GM20000 (cell line): ENCODE measurements at places on chromosomes 11 and 22.
A peak's percentile ranks its signal among the peaks of the same experiment; 100 is the strongest.

GRCh38 chr11:102322560-102322959, 5.3 kb downstream of the BIRC3 start:
- no peak for DNase-seq

DNA sequence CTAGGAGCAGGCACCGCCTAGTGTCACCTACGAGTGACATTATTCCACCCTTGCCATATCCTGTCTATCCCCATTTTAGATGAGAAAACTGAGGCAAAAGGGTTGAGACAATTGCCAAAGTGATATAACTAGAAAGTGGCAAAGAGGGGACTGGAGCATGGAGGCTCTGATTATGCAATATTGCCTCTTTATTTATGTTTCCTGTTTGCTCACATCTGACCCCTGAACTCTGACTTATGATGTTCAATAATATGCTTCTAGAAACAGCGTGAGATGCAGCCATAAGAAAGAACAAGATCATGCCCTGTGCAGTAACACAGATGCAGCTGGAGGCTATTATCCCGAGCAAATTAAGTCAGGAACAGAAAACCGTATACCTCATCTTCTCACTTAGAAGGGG, 7.7 kb downstream of the ELF5 start:
- DNase-seq = no peak

GRCh38 chr11:61712314-61712713, 32.1 kb downstream of the DAGLA start:
- no peak for DNase-seq

GRCh38 chr11:119166368-119167076, 2.0 kb upstream of the NLRX1 start:
- no peak for DNase-seq

DNA sequence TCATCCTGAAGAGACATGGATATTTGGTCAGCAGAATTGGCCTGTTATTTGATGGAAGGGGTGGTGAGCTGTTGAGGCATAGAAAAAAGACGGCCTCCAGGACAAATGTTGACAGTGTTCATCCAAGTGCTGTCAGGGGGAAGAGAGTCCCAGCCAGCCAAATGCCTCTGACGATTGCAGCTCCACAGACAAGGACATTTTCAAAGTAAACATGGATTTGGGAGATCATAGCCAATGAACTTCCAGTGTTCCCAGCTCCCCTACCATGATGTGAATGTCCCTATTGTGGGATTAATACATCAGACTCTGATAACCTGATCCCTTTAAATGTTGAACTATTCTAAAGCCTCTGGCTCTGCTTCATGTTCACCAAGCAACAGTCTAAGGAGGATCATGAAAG, 31.2 kb upstream of the PSMA1 start:
- no peak for DNase-seq

- no peak for DNase-seq
Observed at GRCh38 chr22:45310331-45310976, 720 bp downstream of the FAM118A start.

- DNase-seq = peak; percentile 65
Observed at GRCh38 chr11:5476186-5476819, 12.2 kb upstream of the OR52D1 start.

DNA sequence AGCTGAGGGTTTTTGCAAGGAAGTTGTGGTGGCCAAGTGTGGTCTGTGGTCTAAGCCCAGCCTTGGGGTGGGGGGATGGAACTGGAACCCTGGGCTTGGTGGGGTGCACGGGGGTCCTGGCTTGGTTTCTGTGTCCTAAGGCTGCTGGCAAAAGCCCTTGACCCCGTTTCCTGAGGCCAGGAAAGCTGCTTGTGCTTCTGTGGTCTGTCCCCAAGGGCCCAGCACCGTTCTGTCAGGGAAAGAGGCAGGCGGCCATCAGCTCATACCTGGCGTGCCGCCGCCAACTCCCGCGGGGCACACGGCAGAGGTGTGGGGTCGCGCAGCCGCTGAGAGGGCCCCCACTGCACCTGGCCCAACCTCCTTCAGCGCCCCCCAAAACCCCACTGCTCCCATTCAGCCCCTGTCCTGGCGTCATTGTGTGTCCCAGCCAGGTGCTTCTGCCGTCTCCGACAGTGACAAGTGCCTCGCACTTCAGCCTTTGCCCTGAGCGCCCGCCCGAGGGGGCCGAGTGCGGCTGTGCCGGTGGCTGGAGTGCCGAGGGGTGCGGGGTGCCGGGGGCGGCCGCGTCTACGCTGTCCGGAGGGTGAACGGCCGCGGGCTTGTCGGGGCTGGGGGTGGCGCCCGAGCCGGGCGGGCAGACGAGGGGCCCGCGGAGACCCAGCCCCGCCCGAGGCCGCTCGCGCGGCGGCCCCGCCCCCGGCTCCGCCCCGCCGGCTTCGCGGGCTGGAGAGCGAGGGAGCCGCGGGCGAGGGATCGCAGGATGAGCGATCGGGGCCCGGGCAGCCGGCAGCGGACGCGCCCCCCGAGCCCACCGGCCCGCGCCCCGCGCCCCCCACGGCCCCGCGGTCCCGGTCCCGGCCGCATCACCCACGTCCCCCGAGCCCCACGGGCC, at the start of gene CNIH2:
Gene CNIH2, plus strand, starts transcription at position 705 of the 892 bp plus-strand sequence. CDS start 282 bp downstream, outside the sequence.
- peak; percentile 82 for DNase-seq

GRCh38 chr11:93783765-93784144, 327 bp upstream of the MED17 start:
- DNase-seq = peak; percentile 17

DNA sequence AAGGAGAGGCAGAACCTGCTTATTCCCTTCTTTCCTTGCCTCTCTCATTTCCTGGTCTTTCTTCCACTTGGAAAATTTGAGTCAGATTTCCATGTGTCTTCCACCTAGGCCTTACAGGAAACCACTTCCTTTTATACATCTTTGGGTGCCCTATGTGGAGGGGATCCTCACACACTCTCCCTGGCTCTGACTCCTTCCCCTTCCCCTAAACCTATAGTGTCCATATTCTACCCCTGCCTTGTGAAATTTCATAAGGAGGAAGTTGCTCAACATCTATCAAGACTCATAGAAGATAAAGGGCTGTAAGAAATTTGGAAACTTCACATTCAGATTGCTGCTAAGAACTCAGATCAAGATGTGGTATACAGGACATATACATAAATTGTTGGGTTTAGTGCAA, 20.4 kb downstream of the TUG1 start:
- no peak for DNase-seq

GRCh38 chr11:128447233-128447632, 140.1 kb downstream of the ETS1 start:
- DNase-seq = no peak

- DNase-seq = no peak
Observed at GRCh38 chr22:22348127-22348814, 103.7 kb downstream of the VPREB1 start.

GRCh38 chr11:123264431-123264780, 69.4 kb upstream of the CLMP start:
- no peak for DNase-seq

DNA sequence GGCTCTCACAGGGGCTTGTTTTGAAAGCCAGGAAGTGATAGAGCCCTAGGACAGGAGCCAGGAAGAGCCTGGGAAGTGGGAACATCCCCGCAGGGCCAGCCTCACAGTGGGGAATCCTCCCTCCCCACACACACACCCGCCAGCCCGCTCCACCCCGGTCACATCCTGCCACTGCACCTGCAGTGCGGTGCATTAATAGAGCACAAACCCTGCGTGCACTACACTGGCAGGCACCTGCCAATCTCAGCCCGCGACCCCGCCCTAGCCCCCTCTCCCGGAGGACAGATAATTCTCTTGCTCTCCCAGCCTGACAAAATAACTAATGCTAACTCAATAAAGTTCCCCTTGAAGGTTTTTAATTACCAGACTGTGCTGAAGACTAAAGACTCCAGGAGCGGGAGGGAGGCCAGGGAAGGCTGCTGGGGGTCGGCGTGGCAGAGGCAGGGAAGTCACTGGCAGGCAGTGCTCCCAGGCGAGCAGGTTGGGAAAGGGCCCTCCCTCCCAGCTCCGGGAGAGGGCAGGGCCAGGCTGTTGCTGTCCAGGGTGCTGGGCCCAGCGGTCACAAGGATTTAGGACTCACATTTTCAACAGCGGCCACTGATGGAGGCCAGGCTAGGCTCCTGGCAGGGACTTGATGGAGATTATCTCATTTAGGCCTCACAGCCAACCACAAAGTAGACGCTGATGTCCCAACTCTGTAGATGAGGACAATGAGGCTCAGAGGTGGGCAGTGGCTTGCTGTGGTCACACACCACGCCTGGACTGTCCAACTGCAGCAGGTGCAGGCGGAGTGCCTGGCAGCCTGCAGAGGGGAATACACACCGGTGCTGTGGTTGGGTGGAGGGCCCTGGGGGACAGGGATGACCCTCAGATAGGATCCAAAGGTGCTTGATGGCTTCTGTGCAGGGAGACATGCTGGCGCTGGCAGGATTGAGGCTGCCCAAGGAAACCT, 23.9 kb upstream of the TCF20 start:
- DNase-seq = no peak

DNA sequence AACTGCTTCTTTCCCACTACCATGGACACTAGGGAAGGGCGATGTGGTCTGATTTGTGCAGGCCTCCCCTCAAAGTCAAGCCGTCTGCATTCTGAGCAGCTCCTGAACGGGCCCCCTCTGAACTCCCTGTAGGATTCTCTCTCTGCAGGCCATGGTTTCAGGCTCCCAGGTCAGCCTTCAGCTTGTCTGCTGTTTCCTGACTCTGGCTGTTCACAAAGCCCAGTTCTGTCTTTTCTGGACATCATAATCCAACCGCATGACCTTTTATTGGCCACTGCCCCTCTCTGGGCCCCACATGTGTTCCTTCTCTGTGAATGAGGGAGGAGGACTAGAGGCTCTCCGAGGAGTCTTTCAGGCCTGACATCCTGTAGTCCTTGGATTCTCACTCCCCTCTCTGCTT, 161.0 kb downstream of the FEZ1 start:
- no peak for DNase-seq

DNA sequence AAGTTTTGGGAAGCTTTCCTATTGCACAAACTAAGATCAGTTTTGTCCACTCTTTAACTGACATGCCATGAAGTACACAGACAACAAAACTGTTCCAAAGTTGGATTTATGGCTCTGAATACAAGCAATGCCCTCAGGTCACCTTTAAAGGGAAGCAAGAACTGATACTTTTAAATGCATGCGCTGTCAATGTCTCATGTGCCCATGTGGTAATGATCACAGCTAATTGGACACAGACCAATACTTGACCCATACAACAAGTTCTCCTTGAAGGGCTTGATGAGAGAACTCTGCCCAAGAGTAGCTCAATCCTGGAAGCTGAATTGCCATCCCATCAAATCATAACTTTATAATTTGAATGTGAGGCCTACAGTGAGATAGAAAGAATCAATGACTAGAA, 624.9 kb downstream of the ETS1 start:
- DNase-seq = no peak

GRCh38 chr11:15624701-15625100, 510.0 kb downstream of the INSC start:
- DNase-seq = no peak

DNA sequence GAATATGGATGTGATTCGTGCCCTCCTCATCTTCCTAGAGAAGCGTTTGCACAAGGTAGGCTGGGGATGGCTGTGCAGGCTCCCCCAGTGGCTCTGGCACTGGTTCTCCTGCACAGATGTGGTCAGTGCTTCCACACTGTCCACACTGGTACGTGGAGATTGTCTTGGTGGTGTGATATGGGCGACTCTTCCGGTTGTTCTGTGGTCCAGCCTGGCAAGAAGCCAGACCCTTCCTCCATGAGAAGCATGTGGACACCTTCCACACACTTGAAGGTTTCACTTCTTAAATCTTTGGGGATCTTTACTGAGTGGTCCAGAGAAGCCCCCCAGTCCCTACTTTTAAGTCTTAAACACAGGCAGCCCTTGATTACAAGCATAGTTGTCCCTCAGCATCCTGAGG, 3.8 kb downstream of the RIC8A start:
- no peak for DNase-seq

DNA sequence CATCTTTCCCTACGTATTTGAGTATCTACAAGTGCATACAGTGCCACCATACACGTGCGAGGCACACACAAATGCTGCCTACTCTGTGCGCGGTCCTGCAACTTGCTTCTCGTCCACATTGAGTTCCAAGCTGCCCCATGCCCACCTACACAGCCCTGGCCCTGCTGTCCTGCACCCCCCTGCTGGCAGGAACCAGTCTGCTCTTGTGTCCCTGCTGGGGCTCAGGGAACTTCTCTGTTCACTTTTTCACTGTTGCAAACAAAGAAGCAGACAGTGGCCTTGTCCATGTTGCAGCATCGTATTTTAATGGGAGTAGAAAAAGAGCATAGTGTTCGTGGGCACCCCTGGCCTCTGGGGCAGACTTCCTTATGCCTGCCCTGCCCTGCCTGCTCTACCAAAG, 14.0 kb downstream of the CPT1A start:
- no peak for DNase-seq

GRCh38 chr22:48138427-48138826, 1376.0 kb downstream of the TBC1D22A start:
- no peak for DNase-seq

DNA sequence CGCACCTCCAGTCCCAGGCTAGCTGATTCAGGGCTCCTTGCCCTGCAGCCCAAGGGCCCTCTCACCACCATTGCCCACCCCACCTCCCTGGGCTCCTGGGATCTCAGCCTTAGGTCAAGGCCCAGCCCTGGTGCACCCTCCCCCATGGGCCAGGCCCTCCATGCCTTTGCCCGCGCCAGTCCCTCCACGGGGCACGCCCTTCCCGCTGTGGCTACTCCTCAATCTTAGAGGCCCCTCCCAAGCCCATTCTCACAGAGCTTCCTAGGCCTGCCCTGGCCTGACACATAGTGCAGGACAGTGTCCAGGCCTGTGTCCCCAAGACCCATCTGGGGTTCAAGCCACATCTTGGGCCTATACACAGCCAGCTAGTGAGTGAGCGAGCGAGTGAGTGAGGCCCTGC, 6.9 kb downstream of the GP1BB start:
- no peak for DNase-seq

DNA sequence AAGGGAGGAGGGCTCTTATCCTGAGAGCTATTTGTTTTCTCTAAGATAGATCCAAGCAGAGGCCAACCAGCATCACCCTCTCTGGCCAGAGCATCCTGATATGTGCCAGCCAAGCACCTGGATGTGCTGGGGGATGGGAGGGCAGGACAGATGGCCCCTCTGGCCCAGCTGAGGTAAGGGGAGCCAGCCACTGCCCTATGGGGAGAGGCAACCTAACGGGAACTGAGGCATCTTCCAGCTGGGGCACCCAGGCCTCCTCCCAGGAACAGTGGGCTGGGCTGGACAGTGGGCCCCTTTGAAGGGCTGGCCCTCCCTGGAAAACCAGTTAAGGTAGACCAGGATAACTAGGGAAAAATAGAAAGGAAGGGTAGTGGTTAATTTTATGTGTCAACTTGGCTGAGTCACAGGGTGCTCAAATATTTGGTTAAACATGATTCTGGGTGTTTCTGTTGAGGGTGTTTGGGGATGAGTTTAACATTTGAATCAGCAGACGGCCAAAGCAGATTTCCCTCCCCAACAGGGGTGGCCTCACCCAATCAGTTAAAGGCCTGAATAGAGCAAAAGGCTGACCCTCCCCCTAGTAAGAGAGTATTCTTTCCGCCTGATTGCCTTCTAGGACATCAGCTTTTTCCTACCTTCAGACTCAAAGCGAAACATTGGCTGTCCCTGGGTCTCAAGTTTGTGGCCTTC, 595.1 kb downstream of the BUD13 start:
- DNase-seq = no peak
